ENCODE measurements at places on chromosomes 12 and 14.

DNA sequence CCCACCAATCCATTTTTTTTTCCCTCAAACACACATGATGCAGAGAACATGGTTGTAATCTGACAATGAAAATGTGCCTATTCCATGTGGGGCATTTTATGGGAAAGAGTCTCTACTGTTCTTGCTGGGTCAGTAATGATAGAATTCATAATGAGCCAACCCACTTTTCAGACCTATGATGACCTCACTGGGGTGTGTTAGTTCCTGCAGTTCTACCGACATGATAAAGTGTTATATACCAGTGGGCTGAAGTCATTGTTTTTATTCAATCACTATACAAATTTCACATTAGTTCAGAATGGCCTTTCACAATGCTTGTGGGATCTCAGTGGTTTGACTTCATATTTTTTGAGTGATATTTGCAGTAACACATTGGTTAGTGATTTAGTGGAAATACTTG is 47.5 kb downstream of the PPFIBP1 start:
- DNase-seq: no peak

- peak; percentile 11 for DNase-seq
These were observed 365 bp downstream of the CCDC59 start for GRCh38 chr12:82357845-82358199.

- no peak for DNase-seq
These were observed 2.1 kb upstream of the ABCD2 start for GRCh38 chr12:39621670-39622069.

- no peak for DNase-seq
These were observed 354.2 kb downstream of the TMEM132D start for GRCh38 chr12:129549656-129550055.

GRCh38 chr14:24712374-24712773 is 78.4 kb upstream of the GZMB start:
- no peak for DNase-seq

DNA sequence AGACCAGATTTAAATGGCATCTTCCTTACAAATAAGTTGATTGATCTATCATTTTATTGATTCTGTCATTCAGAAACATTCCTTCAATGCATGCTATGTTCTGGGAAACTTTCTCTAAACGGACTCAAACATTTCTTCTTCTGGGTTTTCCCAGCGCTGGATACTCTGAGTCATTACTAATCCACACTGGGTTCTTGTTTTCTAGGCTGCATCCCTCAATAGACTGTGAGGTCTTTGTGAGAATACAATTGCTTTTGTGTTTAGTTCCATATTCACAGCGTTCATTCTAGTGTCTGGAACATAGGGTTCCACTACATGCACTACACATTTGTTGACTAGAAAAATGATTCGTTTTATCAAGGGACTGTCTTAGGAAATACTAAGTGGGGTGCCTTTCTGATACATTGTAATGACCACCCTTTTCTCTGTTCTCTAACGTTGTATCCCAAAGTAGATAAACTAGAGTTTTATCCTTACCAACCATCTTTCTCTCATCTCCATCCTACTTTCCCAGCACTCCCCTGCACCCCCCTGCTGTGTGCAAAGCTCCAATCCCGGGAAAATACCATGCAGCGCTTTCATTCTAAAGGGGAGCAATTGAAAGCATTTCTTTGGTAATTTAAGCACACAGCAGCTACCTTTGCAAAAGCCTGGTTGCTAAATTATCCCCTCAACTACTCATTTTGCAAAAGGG is 878.7 kb downstream of the DIO2 start:
- no peak for DNase-seq

DNA sequence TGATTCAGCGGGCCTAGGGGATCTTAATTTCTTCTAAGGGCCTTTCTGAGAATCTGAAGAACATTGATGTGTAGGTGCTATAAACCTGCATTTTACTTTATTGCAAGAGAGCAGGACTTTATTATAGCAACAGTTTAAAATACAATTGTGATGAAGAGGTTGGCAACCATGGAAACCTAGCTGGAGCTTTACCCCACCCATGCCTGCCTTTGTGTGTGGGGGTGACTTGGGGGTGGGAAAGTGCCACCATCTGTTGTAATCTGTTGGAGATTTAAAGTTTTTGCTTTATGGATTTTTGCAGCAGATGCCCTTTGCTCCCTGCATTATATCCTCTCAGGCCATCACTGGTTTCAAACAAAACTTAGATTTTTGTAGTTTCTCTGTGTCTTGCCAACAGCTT is 64.6 kb downstream of the ATG14 start:
- DNase-seq: no peak

GRCh38 chr12:89038831-89039512 is 313.3 kb downstream of the DUSP6 start:
- DNase-seq: no peak

- no peak for DNase-seq
These were observed 253.5 kb downstream of the SPTSSA start for GRCh38 chr14:34208532-34208931.

DNA sequence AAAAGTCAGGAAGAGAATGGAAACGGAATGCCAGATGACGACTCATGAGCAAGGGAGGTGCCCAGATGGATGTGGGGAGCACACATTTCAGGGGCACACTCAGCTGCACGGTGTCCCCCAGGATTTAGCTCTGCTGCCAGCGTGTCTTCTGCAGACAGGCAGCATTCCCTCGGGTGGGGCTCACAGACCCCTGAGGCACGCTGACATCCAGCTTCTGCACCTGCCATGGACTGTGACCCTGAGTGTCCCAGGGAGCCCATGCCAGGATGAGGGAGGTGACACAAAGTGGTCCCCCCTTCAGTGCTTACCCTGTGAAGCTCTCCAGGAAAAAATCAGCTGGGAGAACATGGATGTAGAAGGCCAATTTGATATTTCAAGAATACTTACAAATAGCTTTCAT is 84.2 kb downstream of the PIWIL1 start:
- DNase-seq: no peak

DNA sequence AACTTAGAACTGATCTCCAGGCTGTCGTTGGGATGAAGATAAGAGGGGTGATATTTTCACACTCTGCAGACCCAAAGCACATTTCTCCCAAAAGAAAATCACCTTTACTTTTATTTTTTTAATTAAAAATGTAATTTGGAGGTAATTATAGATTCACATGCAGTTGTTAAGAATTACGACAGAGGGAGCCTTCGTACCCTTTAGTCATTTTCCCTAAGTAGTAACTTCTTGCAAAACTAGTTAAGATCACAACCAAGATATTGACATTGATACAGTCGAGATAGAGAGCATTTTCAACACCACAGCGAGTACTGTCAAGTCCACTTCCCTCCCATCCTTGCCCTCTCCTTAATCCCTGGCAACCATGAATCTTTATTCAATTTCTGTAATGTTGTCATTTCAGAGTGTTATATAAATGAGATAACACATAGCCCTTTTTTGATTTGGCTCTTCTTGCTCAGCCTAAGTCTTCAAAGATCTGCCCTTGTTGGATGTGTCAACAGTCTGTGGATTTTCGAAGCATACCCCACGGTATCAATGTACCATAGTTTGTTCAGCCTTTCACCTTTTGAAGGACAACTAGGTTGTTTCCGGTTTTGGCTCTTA is 39.6 kb downstream of the DNAH10 start:
- DNase-seq: peak; percentile 49

DNA sequence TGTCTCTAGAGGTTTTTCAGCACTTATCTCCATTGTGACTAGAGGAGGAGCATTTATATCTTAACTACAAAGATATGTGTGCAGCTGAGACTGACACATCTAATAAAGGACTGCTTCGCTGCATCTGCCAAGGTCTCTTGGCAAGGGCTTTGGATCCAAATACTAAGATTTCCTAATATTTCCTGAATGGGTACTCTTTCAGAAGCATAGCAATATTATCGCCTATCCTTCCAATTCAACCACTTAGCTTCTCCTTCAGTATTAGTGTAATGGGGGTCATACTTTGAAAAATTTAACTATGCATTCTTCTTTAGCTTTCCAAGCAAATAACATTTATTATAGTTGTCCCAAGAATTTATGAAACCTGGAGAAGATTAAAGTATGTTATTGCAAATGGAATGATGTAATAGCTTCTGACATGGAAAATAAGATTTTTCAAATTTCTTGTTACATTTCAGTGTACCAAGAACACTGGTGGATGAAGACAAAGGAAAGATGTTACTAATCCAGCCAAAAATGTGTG is 243.0 kb upstream of the PDE3A start:
- no peak for DNase-seq

- DNase-seq: no peak
These were observed 24.2 kb downstream of the GALNT16 start for GRCh38 chr14:69284170-69284569.

DNA sequence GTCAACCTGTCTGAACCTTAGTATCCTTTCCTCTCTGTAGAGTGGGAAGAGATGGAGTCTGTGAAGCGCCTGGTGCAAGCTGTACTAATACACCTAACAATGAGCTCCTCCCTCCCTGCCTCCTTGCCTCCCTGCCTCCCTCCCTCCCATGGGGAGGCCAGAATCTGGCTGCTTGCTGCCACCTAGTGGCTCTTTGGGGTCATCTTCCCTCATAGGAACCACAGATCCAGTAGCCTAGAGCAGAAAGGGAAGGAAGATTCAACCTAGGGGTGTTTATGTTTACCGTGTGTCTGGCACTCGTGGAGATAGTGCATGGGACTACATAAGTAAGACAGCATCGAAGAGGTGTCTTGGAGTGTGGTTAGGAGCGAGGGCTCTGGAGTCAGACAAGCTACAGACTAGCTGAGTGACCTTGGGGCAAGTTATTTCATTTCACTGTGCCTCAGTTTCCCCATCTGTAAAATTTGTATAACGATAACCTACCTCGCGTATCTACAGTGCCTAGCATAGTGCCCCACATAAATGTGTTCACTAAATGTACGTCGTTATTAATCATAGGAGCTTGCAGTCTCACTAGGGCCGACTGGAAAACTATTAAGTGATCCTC is 35.5 kb upstream of the TSPAN9 start:
- DNase-seq: peak; percentile 71

DNA sequence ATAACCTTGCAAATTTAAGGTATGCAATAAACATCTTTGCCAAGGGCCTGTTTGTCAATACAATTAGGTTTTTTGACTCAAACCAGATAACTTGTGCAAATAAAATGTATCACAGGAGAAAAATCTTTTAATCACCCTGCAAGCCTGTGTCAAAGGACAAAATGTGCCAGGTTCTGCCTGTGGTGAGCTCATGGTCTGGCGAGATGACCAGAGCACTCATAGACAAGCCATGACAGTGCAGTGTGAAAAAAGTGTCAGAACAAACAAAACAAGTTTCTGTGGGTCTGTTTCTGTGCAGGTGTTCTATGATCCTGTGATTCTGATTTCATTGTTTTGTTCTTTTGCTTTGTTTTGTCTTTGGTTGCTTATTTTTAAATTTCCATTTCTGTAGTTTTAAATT is 847.2 kb downstream of the VRK1 start:
- no peak for DNase-seq

- DNase-seq: no peak
These were observed 42.1 kb downstream of the CIT start for GRCh38 chr12:119835068-119835467.

DNA sequence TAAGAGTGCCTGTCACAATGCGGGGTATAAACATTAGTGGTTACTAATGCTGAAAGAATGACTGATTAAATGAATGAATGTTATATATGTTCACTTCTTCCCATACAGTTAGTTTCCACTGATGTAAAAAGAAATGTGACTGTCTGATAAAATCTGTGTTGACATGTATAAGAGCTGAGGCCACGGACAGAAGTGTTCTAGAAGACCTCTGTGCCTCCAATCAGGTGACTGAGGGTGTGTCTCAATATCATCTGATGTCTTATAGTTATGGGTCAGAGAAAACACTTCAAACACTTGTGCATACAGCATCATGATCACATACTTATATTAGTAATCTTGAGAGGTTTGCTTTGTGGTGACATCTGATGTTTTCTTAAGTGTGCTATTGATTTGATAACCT is 183.4 kb downstream of the TTC7B start:
- DNase-seq: no peak

- peak; percentile 87 for DNase-seq
These were observed at the start of gene STAT6 for GRCh38 chr12:57111031-57111734. STAT6 (minus strand) TSS chr12:57111362; CDS start chr12:57108278, 3,084 bp downstream.

DNA sequence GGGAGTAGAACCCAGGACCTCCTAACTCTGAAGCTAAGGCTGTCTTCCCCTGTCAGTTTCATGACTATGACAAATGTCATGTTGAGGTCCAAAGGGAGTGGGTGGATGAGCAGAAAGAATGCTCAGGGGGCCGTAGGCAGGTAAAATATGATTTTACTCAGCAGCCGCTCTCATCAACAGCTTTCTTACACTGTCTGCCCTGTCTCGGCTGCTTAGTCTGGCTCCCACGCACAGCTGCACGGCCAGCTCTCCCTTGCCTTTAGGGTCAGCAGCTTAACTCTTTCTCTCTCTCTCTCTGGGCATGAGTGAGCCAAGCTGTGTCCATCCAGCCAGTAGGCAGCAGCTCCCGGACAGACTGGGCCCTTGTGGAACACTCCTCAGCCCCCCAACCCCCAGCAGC is 95.2 kb downstream of the GCH1 start:
- DNase-seq: no peak

GRCh38 chr14:94689985-94690400 is 77.8 kb downstream of the SERPINA3 start:
- no peak for DNase-seq

DNA sequence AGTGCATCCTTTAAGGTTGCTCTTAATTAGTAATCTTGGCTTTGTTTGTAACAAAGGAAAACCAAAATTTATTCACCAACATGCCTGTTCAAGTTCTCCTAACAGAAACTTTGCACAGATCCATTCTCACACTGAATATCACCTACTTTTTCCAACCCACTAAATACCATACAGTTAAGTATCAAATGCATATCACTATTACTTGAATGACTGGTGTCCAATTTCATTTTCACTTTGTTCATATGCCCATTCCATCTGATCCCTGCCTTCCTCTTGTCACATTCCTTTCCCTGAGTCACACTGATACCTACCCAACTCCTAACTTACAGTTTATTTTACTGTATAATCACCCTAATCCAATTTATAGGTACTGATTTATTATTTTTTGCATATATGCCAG is 286.4 kb downstream of the NELL2 start:
- no peak for DNase-seq

DNA sequence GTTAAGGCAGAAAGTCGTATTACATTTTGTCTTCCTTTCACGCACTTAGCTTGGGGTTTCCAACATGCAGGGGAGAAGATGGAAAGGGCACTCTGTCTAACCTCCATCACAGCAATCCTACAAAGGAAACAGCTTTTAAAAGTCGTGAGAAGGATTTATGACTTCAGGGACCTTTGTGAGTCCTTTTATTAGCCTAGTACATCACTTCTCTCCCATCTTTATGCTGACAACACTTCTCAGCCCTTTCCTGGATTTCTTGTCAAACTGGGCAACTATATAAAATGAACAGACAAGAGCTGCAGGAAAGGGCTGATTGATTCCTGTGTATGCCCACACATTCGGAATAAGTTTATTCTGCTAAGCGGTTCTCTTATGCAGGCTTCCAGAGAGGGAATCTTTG is 159.0 kb downstream of the DERA start:
- no peak for DNase-seq

DNA sequence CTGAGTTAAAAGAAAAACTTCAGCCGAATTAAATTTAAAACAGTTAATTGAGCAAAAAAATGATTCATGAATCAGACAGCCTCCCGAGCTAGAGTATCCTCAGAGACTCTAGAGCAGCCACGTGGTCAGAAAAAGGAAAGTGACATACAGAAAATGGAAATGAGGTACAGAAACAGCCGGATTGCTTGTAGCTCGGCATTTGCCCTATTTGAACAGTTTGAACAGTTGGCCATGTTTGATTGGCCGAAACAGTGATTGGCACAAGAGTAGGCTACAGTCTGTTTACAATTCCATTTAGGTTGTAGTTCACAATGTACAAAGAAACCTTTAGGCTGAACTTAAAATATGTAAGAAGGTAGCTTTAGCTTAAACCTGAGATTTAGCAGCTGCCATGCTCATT is 12.9 kb upstream of the OXA1L start:
- no peak for DNase-seq

Data from Jurkat, Clone E6-1 (cell line).